ENCODE measurements at places on chromosomes 11 and 22.

DNA sequence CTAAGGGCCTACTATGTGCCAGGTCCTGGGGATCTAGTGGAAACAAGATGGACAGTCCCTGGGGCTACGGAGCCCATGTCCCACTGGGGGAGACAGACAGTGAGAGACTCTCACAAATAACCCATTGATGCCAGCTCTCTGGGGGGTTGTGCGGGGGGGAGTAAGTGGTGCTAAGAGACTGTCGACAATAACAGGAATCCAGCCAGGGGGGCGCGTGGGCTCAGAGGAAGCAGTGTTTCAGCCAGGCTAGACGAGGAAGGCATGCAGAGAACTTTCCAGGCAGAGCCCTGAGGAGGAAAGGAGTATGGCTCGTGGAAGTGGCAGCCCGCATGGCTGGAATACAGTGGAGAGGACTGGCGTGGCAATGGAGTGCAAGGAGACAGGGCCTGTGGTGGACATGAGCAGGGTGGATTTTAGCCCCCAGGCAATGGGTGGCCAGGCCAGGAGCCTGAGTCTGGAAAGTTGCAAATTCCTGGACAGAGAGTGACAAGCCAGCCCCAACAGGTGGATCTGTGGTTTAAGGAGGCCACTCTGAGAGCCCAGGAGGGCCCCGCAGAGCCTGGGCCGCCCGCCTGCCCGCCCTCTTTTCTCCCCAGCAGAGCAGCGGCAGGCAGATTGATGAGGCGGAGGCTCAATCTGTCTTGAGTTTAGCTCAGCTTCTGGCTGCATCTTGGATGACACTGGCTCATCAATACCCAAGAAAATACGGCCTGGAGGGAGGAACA lies 40.0 kb upstream of the TCF20 start:
- no peak for DNase-seq

- no peak for DNase-seq
Observed at GRCh38 chr11:102589047-102589459, 36.1 kb downstream of the MMP20 start.

DNA sequence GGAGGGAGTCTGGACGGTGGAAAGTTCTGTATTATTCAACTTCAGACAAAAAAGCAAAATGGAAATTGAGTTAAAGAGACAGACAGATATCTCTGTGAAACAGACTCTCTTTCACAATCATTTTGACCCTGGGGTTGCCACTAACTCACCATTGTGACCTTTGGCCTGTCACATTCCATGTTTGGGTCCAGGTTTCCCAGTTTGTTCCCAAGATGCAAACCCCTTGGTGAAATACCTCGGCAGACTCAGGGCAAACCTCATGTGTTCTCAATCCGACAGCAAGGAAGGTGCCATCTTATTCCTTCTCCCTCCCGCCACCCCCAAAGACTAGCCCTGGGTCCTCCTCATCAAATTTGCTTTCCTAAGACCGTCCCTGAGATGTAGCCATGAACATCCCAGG lies 41.8 kb downstream of the GALNT18 start:
- DNase-seq, result no peak

DNA sequence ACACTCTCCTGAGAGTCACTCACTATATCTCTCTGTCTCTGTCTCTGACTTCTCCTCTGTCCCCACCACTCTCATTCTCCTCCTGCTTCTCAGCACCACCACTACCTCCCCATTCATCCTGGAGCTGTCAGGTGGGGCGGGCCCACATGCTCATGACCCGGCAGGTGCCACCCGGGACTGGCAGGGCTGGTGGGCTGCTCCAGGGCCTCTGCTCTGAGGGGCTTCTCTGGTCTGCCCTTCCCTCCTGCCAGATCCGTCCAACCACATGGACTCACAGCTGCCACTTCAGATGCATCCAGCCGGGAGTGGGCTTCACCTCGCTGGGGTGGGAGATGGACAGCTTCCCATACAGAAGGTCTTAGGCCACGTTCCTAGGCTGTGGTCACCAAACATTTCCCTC lies 4.8 kb upstream of the EMID1 start:
- DNase-seq, result no peak

GRCh38 chr11:132858223-132858622 lies 674.1 kb downstream of the OPCML start:
- DNase-seq, result no peak

DNA sequence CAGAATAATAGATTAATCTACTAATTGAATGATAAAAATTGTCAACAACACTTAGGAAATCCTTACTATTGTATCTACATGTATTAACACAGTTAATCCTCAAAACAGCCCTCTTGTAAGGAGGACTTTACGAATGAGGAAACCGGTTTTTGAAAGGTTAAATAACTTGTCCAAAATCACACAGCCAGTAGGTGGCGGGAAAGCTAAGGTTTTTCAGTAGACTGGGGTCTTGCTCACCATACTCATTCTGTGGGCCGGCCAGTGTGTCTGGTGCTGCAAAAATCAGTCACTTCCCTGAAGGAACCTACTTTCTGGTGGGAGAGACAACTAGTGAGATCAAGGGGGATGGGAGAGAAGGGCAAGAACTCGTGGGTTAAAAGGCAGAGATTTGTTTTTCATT lies 3.8 kb downstream of the DCPS start:
- no peak for DNase-seq

GRCh38 chr11:93288079-93288478 lies 42.5 kb upstream of the DEUP1 start:
- no peak for DNase-seq
